B cell (primary cell): ENCODE measurements at places on chromosomes 6 and 20.

DNA sequence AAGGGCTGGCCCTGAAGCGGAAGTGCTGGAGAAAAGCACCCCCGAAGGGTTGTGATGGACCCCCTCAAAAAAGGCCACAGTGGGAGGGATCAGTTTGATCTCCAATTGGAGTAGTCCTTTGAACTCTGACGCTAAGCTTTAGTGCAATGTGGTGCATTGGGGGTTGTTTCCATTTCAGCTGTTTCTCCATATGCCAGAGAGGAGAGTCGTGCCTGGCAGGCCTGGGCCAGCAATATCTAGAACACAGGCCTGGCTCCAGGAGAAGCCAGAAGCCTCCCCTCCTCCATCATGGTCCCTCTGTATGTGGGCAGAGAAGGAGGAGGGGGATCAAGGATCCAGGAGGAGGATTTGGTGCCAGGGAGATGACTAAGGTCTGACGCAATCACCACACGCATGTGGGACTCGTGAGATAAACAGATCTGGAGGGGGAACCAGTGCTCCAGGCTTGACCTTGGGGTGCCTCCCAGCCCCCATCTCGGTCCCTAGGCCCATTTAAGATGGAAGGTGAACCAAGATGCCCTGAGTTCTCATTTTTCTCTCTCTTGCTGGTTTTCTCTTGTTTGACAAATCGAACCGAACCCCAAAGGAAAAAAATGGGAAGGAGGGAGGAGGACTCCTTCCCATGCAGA lies 517.4 kb upstream of the JARID2 start:
- no peak for DNase-seq
- no peaks in the 10 kb centered on the region for H3K27me3 ChIP-seq
- H3K36me3 ChIP-seq = no peaks in the 10 kb centered on the region
- H3K27ac ChIP-seq = peak overlapping the region; percentile 96
- H3K4me1 ChIP-seq = peaks cover 69% of the 10 kb centered on the region

DNA sequence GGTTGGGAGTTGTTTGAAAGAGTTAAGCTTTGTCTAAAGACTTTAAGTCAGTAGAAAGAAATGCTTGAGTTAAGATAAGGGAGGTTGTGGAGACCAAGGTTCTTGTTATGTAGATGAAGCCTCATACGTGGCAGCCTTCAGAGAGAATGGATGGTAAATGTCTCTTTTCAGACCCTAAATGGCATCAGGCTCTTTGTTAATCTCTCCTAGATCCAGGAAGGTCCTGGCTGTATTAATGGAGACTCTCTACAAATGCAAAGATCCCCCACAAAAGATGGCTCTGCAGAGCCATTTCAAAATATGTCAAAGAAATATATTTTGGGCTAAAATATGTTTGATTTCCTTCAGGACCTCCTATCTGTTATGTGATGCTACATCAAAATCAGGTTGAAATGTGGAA lies 161.6 kb downstream of the ADAT2 start:
- H3K4me1 ChIP-seq = no peaks in the 10 kb centered on the region
- no peaks in the 10 kb centered on the region for H3K36me3 ChIP-seq
- no peaks in the 10 kb centered on the region for H3K27me3 ChIP-seq
- no peak overlapping the region for H3K4me3 ChIP-seq
- H3K27ac ChIP-seq = no peak overlapping the region

- no peaks in the 10 kb centered on the region for H3K36me3 ChIP-seq
- H3K27ac ChIP-seq = no peak overlapping the region
These were observed 9.5 kb downstream of the NCR2 start for GRCh38 chr6:41344876-41345275.

DNA sequence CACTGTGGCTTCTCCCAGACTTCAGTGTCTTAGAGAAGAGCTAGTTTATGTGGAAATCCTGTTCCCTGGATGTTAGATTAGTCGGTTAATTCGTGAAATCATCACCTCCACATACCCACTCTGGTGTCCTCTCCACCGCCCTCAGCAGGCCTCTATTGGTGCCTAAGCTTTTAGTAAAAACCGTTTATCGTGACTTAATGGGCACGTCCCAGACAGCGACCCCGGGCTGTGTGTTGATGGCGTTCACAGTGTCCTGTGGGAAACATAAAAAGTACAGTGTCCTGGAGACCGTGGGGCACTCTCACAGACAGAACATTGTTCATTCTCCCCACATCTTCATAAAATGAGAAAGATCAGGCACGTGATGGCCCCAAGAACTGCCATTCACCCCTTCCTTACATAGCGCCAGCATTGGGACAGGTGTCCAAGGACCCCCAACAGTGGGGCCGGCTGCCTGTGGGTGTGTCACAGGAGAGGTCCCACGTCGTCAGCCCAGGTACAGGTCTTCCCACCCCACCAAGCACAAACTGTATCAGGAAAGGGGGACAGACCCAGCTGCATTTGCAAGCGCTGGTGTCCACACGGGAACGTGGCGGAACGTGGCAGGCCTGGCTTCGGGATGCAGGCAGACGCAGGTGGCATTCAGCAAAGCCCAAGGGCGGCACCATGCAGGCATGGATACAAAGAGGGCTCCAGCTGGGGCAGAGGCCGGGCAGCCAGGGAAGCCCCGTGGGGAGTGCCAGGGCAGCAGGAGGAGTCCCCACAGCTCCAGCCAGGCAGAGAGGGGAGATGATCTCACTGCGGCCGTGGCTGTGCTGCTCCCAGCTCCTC lies 237.7 kb downstream of the DLL1 start:
- H3K4me1 ChIP-seq = no peaks in the 10 kb centered on the region
- no peak overlapping the region for H3K27ac ChIP-seq
- no peak overlapping the region for H3K4me3 ChIP-seq
- no peak for DNase-seq
- no peaks in the 10 kb centered on the region for H3K36me3 ChIP-seq

DNA sequence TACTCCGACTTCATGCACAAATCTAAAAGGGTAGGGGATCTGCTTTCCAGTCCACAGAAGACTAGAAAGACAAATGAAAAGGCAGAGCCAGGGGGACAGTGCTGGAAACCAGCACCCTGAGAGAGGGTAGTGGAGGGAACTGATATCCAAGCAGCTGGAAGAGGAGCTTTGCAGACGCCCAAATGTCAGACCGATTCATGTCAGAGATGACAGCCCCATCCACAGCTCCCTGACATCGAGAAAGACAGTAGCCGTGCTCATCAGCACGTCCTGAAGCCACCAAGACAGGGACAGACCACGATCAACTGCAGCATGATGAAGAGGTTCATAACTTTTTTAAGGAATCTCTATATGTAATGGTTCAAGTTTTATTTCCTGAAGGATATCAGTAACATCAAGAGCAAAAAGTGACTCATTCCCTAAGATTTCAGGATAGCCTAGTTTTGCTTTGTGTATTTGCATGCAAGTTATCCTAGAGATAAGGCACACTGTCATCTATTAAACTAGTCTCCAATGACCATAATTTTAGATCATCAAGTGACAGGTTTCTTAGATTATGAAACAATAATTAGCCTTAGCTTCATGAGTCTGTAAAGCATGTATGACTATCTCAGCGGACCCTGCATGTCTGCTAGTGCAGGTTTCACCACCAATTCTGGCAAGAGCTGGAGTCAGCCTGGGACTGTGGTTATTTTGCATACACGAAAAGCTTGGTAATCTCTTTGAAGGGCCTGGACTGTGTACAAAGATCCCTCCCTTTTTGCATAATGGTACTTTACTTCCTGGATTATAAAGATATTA lies 43.0 kb downstream of the PRDM1 start:
- H3K4me1 ChIP-seq = peaks cover 13% of the 10 kb centered on the region
- H3K36me3 ChIP-seq = no peaks in the 10 kb centered on the region
- no peak for DNase-seq
- no peaks in the 10 kb centered on the region for H3K27me3 ChIP-seq
- no peak overlapping the region for H3K4me3 ChIP-seq
